ENCODE measurements at places on chromosomes 13 and 19.

DNA sequence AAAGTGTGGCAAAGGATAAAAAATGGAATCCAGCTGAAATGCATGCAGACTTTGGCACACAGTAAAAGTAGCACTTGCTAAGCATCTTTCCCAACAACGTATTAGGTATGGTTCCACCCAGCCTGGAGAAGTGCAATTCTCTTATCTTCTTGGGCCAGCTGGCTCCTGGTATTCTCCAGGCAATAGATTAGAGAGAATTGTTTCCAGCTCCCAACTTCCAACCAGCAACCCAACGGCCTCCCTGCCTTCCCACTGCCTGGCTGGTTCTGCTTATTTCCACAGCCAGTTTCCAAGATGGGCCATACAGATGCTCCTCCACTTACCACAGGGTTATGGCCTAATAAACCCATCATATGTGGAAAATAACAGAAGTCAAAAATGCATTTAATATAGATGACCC, 133.4 kb downstream of the OXGR1 start:
- no peak for DNase-seq

GRCh38 chr19:31600731-31601295, 251.6 kb upstream of the TSHZ3 start:
- DNase-seq = no peak

- DNase-seq = no peak
These were observed 37.5 kb downstream of the ARRDC2 start for GRCh38 chr19:18045307-18046050.

DNA sequence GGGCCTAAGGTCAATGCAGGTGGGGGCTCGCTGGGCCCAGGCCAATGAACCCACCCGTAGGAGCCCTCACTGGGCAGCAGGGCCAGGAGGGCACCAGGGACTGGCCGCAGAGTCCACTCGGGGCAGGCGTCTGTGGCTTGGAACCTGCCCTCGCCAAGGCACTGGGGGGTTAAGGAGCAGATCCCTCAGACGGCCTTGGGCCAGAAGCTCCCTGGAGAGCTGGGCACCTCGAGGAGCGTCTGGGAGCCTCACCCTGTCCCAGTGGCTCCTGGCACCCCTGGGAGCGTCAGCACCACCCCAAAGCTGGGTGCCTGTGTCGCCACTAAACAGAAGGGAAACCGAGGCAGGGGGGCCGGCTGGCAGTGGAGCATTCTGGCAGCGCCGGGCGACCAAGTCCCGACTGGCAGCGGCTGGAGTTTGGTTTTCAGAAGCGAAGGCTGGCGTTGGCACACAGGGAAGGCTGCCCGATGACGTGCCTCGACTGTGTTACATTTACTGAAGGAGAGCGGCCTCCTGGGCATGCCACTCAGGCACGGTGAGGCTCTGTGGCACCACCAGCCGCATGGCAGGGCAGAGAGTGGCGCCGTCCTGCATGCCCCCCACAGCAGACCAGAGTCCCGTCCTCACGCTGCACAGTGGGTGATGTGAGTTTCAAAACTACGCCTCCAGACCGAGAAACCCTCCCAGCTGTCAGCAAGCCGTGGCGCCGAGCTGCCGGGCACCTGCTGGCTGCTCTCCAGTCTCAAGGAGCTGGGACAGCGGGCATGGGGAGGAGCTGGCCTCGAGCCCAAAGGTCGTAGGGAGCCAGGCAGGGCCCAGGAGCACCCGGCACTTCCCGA, 9.2 kb upstream of the MEX3D start:
- DNase-seq = no peak

GRCh38 chr13:112240076-112240475, 136.1 kb upstream of the SPACA7 start:
- no peak for DNase-seq

DNA sequence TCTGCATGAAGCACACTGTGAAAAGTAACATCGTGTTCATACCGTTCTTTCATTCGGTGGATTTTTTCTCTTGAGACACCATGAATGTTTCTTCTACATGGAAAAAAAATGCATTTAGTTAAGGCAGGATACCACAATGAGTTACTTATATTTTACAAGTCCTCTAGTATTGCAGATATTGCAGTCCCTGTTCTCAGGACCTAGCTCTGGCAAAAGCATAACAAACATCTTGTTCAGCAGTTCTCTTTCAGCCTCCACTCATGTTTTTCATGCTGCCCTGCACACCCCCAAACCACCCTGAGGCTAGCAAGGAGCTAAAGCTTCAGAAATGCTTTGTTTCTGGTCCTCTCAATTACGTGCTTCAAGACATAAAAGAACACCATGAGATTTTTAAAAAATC, 24.8 kb downstream of the N4BP2L1 start:
- no peak for DNase-seq

GRCh38 chr13:23472189-23472588, 38.7 kb upstream of the SACS start:
- DNase-seq = peak; percentile 43

GRCh38 chr19:55242517-55242916, 14.0 kb upstream of the TMEM86B start:
- no peak for DNase-seq

DNA sequence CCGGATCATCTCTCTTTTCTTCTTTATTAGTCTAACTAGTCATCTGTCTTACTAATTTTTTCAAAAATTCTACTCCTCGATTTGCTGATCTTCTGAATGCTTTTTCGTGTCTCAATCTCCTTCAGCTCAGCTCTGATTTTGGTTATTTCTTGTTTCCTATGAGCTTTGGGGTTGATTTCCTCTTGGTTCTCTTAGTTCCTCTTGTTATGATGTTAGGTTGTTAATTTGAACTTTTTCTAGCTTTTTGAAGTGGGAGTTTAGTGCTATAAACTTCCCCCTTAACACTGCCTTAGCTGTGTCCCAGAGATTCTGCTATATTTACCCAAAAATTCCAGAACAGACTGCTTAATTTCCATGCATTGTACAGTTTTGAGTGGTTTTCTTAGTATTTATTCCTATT, 3.4 kb downstream of the FCAR start:
- no peak for DNase-seq

- no peak for DNase-seq
These were observed 31.2 kb downstream of the ZNF536 start for GRCh38 chr19:30403203-30403985.

- DNase-seq = no peak
These were observed 17.9 kb upstream of the GAS6 start for GRCh38 chr13:113881614-113882266.

DNA sequence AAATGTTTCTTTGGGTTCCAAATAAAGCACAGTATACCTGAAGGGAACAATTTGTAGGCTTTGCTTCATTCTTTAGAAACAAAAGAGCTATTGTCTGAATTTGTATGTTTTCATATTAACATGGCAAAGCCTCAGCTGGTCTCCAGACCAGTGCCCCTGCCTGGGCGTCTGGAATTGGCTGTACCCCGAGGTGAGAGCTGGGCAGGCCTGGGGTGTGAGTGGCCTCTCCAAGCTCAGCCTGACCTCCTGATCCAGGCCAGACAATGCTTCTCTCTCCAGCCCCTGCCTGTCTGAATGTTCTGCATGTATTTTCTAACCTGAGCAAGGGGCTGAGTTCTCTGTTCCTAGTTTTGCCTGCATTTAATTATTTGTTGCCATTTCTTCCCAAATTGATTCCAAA, 66.3 kb upstream of the MCF2L start:
- DNase-seq = no peak

GRCh38 chr13:102300379-102300778, 101.5 kb downstream of the FGF14 start:
- DNase-seq = no peak

GRCh38 chr19:56332695-56333094, 18.1 kb upstream of the ZSCAN5A start:
- DNase-seq = no peak

DNA sequence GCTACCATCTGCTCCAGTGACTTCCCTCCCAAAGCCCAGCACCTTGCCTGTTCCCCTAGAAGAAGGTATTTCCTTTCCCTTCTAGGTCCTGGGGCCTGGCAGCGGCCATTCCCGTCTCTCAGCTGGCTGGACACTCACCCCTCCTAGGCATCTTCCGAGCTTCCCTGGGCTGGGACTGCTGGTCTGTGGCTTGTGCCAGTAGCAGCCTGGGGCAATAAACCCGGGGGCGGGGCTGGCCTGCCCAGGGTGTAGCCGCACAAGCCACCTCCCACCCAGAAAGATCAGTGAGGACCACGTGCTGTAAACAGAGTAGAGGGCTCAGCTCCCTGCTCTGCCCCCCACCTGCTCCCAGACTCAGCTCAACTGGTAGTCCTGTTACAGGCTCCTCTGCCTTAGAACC, 15.0 kb downstream of the LIPE start:
- no peak for DNase-seq

GRCh38 chr19:46299004-46299509, 2.2 kb downstream of the HIF3A start:
- peak; percentile 97 for DNase-seq

GRCh38 chr13:42924344-42924743, 67.7 kb downstream of the EPSTI1 start:
- DNase-seq = no peak

DNA sequence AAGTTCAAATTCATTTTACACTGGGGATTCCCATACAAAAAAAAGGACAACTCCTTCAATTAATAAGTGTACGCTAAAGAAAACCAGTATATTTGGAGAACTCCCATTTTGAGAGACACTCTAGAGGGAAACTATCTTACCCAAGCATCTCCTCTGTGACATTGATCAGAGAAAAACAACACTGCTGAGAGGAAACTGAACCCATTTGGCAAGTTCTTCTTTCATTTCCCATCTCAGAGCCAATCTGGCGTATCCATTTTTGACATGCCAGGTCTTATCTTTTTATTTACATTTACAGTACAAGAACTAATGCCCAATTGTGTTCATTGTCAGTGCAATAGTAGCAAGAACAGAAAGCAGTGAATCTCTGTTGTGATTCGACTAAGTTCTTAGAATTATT, 30.1 kb downstream of the LIG4 start:
- no peak for DNase-seq

GRCh38 chr19:7788933-7789323, 25.9 kb downstream of the CLEC4M start:
- no peak for DNase-seq

GRCh38 chr19:42154471-42155323, 22.5 kb upstream of the POU2F2 start:
- no peak for DNase-seq

DNA sequence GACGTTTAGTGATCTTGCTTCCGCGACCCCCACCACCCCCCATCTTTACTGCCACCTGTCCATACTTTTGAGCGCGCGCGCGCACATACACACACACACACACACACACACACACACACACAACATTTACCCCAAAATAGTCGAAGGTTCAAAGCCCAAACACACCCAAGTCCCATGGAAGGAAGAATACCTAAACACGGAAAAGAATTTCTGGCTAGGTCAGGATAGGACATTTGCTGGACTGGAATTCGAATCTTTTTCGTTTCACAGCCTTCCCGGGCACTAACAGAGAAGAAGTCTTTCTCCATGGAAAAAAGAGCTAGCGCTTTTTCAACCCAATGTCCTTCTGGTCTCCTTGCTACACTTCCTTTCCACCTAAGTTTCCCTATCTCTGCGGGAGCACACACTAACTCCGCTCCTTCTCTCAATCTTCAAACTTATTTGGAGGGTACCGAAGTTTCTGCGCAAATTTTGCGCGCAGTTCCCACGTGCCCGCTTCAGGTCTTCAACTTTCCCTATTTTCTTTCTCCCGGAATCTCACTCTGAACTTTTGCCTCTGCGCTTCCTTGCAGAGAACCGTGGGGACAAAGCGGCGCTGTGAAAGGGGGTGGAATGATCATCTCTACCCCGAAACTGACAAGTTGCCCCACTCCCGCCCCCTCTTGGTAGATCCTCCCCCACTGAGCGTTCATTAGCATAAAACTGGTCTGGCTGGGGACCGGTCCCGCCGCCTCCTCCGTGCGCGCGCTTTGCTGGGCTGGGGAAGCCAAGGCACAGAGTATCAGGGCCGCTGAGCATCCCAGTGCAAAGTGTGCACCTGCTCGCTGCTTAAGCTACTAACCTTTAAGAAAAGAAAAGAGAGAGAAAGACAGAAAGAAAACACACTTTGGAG, 2.7 kb downstream of the DACH1 start:
- peak; percentile 94 for DNase-seq

DNA sequence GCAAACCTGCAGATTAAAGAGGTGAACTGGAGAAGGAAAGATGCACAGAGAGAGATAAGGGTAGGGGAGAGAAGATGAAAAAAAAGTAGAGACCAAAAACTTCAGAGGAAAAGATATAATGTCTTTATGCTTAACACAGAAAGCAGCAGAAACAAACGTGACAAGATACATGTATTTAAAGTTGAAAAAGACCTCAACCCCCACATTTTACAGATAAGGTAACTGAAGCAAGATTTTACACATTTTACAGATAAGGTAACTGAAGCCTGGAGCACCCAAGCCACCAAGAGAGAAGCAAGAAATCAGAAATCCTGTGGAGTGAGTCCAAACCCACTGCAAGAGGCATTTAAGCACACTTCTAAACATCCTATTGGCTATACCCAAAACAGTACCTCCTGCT, 185.3 kb downstream of the TBC1D4 start:
- DNase-seq = peak; percentile 16

DNA sequence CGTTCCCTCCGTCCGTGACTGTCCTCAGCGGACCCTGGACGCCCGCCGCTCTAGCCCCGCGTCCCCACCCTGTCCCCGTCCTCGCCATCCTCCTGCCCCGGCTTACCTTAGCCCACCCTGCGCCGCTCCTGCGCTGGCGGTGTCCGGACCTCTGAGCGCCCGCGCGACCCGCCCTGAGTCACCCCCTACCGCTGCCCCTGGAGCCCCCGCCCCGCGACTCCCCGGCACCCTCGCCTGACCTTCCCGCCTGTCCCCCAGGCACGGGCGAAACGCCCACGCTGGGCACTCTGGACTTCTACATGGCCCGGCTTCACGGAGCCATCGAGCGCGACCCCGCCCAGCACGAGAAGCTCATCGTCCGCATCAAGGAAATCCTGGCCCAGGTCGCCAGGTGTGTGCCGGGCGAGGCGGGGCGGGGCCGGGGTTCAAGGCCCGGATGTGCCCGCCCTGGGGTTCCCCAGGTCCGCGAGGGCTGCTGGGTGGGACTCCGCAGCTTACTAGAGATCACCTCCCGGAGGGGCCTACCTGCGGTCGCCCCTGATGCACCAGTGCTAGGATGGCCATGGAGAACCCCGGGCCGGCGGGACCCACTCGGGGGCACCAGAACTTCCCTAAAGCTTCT, 5.1 kb downstream of the HMG20B start:
- DNase-seq = no peak

All from hematopoietic multipotent progenitor cell treated with erythropoietin and hydrocortisone succinate and interleukin-3 and kit ligand, for 6 days (in vitro differentiated cells).